ENCODE measurements at places on chromosomes 2 and 18.

- no peak for DNase-seq
Measured at GRCh38 chr2:4356109-4356508, 652.7 kb downstream of the DCDC2C start.

GRCh38 chr2:109331896-109332848 lies 203.2 kb downstream of the SH3RF3 start:
- DNase-seq, result peak; percentile 7

- DNase-seq, result no peak
Measured at GRCh38 chr18:9919564-9920232, 5.9 kb downstream of the VAPA start.

- DNase-seq, result no peak
Measured at GRCh38 chr18:22556222-22557167, 138.8 kb upstream of the CTAGE1 start.

GRCh38 chr2:46481198-46482193 lies 2.1 kb downstream of the TMEM247 start:
- DNase-seq, result no peak
